Mesenteric fat pad (tissue), 1 donor: ENCODE measurements at places on chromosomes 3 and 15.

DNA sequence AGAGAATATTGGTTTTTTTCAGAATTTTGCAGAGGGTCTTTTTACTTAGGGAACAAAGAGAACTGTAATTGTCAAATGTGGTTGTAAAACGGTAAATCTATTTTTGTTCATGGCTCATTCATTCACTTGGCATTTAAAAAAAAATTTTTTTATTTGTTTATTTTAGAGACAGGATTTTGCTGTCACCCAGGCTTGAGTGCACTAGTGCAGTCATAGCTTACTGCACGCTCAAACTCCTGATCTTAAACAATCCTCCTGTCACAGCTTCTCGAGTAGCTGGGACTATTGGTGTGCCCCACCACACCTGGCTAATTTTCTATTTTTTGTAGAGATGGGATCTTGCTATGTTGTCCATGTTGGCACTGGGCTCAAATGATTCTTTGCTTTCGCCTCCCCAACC, 301.8 kb downstream of the LPP start:
- no peak for DNase-seq

GRCh38 chr3:133295199-133295901, 104.5 kb upstream of the BFSP2 start:
- DNase-seq: no peak

- DNase-seq: no peak
Observed at GRCh38 chr3:186509423-186509822, 34.8 kb downstream of the CRYGS start.

DNA sequence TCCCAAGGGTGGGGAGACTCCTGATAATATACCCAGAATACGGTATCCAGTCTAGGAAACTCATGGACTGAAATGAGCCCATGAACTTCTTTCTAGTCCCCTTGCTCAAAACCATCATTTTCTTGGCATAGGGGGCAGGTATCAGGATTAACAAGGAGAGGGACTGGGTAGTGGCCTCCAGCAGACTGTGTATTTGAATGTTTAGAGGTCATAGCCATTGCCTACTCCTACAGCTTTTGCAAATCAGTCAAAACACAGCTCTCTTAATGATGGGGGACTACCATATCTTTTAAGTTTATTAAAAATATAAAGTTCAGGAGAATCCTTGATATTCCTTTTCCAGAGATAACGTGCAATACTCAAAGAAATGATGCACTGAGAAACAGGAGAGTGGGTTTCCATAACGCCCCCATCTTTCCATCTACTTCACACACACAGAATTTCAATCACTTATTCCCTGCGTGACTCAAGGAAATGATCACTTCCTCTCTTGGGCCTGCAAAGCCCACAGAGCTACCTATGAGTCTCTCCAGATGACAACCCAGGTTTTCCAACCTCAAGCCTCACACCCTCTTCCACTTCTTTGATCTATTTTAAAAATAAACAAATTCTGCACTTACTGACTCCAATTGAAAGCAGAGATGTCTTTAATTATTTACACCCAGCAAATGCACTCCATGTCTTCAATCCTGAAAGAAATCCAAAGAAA, 584.0 kb upstream of the LMCD1 start:
- DNase-seq: no peak

DNA sequence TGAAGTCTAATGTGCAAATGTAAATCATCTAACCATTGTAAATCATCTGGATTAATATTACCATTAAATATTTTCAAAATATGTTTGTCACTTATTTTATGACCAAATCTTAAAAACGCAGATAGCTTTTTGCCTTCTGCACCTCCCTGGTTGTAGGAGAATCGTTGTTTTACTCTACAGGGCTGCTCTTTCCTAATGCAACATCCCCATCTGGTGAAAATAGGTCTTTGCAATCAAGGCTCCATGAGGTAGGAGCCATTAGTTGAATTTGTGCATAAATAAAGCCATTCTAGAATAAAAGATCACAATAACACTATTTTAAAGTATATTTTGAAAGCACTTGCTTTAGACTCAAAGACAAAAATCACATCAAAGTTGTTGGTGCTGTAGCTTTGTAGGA, 535.6 kb upstream of the AGTR1 start:
- DNase-seq: no peak
